Mucosa of gallbladder (tissue), 1 donor: ENCODE measurements at places on chromosomes 11 and 22. TPM values are rescaled to one million over a fixed set of nuclear protein-coding genes. Genes with fewer than 3 reads are reported as not detected.

DNA sequence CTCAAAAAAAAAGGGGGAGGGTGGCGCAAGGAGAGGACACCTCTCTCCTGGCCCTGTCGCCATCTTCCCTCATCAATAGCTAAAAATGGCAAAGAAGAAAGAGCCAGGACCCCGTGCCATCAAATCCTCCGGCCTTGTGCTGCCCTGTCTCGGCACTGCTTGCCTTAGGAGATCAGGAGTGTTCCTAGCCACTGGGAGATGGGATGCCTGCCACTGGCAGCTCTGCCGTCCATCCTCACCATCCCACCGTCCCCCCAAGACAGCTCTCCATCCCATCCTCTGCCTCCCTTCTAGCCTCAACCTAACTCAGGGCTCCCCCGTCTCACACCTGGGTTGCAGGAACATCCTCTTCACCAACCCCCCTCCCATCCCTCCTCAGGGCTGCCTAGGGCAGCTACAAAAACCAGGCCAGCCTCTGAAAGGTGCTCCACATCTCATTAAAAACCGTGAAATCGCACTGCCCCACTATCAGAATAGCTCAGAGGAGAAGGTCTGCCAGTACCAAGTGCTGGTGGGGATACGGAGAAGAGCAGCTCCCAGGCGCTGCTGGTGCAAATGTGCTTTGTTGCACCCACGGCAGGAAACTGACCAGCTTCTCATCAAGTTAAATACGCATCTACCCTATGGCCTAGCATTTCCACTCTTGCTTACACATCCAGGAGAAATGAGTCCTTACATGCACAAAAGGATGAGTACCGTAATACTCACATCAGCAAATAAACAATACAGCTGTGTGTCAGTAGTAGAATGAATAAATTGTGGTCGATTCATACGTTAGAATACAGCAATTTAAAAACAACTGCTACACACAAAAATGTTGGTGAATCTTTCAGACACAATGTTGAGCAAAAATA is 31.7 kb upstream of the GCAT start:
- DNase-seq, result no peak

GRCh38 chr11:131866535-131867400 is 496.4 kb downstream of the NTM start:
- DNase-seq, result no peak

The CALCA gene
- total RNA-seq, result not detected

- DNase-seq, result no peak
These were observed 16.8 kb downstream of the ANO3 start for GRCh38 chr11:26348776-26349175.

The MMP1 gene
- 99.4 TPM for total RNA-seq

- DNase-seq, result no peak
These were observed 12.0 kb downstream of the CCND1 start for GRCh38 chr11:69652999-69653398.

- no peak for DNase-seq
These were observed 176.2 kb downstream of the SBF2 start for GRCh38 chr11:10117709-10118351.

The LDHA gene
- total RNA-seq, result 298 TPM

GRCh38 chr22:19669570-19669969 is 44.7 kb upstream of the SEPTIN5 start:
- DNase-seq, result no peak

- no peak for DNase-seq
These were observed 17.1 kb upstream of the TPH1 start for GRCh38 chr11:18063125-18063524.

GRCh38 chr11:86067851-86068137 is 1.1 kb downstream of the PICALM start:
- DNase-seq, result no peak

DNA sequence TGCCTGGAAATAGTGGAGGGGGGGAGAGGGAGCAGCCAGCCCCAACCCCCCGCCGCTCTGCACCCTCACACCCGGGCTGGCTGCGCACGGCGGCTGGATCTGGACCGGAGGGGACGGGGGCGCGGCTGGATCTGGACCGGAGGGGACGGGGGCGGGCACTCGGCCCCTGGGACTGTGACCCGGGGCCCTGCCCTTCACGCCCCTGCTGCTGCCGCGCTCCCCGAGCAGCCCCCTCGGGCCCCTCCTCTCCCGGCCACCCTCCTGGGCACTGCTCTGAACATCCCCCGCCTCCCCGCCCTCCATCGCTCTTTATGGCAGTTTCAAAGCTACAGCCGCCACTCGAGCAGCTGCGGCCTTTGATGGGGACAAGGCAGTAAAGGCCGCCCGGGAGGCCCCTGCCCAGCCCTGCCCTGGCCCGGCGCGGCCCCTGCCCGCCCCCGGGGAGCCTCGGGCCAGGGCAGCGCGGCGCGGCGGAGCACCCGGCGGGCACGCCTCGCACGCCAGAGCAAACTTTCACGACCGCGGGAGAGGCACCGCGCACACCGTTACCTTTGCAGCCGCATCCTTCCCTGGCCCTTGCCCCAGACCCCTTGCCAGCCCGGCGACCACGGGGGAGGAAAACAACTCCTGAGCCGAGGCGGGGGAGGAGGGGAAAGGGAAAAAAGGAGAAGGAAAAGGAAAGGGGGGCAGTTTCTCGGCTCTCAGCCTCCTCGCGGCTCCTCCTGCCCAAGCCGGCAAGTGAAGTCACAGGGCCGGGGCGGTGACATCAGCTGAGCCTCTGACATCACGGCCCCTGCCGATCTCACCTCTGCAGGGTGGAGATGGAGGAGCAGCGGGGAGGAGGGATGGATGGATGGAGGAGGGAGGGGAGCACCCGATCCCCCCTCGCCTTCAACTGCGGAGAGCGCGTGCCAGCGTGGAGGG is 13.1 kb upstream of the TCF20 start:
- no peak for DNase-seq

DNA sequence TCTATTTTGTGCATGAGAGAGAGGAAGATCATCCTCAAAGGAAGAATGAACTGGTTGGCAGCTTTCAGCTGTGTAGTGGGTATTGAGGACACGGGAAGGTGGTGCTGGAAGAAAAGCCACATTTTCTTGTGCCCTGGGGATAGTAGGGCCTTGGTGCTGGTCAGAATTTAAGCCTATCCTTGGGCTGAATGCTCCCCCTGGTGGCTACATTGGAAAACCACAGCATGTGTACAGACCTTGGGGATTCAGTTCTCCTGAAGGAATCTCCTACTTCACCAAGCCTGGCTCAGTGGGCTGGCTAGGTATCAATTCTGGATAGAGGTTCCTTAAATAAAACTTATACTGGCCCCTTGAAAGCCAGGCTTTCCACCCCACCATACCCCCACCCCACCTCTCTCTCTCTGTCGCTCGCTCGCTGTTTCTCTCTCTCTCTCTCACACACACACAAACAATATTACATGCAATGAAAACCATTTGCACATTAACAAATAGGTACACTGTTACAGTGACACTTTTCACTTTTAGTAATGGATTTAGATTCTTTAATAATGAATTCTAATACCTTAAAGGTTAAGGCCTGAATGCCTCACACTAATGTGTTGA is 2.8 kb upstream of the OR51M1 start:
- DNase-seq, result peak; percentile 40

DNA sequence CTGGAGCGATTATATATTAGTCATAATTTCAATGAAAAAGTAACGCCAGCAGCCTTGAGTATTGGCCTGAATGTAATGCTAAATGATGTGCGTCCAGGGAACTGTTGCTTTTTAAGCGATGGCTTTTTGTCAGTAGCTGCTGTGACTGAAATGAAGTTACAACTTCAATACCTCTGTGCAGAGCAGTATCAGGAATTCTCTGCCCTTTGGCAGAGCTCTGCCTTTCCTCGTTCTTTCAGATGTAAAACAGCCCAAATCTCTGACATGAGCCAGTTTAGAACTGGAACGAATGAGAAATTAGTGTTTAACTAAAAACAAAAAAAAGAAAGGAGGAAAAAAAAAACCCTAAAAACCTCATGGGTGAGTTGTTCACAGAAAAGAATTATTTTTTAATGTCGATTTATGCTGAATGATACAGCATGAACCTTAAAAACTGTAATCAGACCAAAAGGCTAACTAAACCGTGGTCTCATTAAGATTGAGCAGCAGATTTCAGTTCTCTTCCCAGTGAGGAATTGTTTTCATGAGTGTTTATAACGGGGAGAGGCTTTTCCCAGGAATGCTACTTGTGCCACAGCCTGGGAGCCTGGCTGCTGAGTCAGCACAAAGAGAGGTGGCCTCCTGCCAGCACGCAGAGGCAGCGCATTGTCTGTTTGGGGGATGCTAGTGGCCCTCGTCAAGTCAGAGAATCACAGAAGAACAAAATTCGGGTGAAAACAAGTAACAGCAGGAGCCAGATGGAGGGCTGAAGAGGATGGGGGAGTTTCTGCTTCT is 146.2 kb upstream of the RASSF10 start:
- DNase-seq, result peak; percentile 41

The SLC22A6 gene
- not detected for total RNA-seq

The CDHR5 gene
- 89.6 TPM for total RNA-seq

The OR51B5 gene
- total RNA-seq, result 0.37 TPM

- DNase-seq, result no peak
These were observed 22.0 kb downstream of the MMP20 start for GRCh38 chr11:102603091-102603490.

DNA sequence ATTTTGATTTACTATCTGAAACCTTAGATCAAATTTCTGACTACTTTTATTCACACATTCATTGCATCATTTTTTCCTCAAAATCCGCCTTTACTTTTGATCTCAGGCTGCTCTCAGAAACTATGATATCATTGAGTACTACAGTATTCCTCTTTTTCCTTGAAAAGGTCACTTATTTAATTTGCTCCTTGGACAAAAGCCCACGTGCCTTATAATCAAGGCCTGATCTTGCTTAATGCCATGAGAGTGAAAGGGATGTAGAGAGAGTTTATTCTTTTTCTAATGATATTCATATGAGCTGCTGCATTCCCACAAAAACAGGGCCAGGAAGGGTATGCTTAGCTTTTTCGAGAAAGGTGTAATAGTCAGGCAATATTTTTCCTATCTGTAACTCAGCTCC is 327.0 kb downstream of the ETS1 start:
- no peak for DNase-seq

- peak; percentile 44 for DNase-seq
These were observed 6.7 kb upstream of the CCDC90B start for GRCh38 chr11:83292709-83293456.

The ZNF214 gene
- total RNA-seq, result 4.1 TPM

DNA sequence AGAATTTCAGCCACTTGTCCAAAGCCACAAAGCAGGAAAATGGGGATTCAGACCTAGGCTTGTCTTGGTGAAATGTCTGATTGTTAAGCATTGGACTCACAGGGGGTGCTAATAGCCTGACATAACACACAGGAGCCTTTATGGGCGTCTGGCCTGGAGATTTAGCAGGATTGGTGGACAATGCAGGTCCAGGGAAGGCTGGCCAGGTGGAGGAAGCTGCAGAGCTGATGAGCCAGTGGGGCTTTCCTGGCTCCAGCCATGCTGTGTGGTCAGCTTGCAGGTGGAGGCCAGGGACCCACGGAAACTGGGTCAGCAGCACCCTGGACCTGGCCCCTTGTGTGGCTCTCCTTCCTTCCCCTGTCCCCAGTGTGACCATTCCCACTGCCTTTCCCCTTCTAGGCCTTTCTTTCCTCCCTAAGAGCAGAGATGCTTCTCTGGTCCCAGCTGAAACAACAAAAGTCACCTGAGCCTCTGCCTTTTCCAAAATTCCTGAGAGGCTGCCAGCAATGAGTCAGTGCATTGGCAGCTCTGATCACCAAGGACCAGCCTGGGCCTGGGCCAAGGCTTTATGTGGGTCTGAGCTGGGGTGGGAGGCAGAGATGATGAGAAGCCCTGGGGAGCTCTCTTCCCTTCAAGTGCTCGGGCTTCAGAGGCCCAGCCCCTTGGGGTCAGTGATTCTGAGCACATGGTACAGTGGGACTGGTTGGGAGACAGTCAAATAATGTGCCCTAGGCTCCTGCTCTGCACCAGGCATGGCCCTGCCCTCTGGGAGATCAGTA is 85.2 kb downstream of the CCDC81 start:
- DNase-seq, result peak; percentile 68

DNA sequence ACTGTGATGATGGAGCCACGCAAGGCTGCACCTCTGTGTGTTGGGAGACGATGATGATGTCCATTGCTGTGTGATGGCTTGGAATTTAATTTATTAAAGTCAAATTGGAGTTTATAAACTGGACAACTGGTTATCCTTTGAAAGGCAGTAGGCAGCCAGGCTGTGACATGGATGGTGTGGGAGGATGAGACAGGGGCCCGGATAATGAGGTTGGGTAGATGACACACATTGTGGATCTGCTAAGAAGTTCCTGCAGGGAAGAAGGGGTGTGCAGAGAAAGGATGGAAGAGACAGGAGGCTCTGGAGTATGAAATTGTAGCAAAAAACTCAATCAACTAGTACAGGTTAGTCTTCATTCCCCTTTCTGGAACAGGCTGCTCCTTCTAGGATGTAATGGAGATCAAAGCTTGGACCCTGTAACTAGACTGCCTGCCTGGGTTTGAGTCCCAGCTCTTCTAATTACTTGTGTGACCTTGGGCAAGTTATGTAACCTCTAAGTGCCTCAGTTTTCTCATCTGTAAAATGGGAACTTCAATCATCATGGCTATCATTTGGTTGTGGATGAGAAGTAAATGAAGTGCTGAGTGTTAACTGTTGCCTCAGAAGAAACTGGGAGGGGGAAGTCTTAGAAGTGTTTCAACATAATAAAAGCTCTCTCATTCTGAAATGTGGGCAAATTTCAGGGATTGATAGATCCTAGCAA is 4.2 kb upstream of the HINFP start:
- no peak for DNase-seq

GRCh38 chr11:38900211-38900610 is 2302.2 kb upstream of the RAG2 start:
- DNase-seq, result no peak

DNA sequence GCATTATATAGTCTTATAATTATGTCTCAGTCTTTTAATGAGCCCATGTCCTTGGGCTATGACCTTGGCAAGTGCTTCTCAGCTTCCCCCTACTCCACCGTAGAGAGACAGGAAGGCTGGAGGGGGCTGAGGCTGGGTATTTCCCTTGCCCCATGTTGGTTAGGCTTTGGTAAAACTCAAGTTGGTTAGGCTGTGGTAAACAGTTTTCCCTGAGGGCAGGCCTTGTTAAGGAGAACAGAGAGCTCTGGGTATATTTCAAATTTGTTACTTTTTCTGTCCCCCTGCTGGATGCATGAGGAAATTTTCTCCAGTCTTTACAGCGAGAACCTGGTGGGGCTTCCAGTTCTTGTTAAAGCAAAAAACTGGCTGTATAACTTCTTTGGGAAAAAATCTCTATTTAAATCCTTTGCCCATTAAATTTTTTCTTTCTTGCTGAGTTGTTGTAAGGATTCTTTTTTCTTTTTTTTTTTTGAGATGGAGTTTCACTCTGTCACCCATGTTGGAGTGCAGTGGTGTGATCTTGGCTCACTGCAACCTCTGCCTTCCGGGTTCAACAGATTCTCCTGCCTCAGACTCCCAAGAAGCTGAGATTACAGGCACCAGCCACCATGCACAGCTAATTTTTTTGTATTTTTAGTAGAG is 12.2 kb upstream of the DCHS1 start:
- no peak for DNase-seq

GRCh38 chr11:69344570-69345145 is 50.7 kb downstream of the MYEOV start:
- peak; percentile 4 for DNase-seq

GRCh38 chr11:2446590-2447252 is 1.9 kb downstream of the KCNQ1 start:
- no peak for DNase-seq

GRCh38 chr11:63536669-63537292 is at the start of gene PLAAT4:
Gene PLAAT4 (plus strand): TSS chr11:63536808. CDS start chr11:63536869, 61 bp downstream.
- DNase-seq, result peak; percentile 39
